ENCODE measurements at places on chromosomes 11 and 22.

- DNase-seq: no peak
Measured at GRCh38 chr11:102749101-102749722, 24.5 kb upstream of the MMP8 start.

DNA sequence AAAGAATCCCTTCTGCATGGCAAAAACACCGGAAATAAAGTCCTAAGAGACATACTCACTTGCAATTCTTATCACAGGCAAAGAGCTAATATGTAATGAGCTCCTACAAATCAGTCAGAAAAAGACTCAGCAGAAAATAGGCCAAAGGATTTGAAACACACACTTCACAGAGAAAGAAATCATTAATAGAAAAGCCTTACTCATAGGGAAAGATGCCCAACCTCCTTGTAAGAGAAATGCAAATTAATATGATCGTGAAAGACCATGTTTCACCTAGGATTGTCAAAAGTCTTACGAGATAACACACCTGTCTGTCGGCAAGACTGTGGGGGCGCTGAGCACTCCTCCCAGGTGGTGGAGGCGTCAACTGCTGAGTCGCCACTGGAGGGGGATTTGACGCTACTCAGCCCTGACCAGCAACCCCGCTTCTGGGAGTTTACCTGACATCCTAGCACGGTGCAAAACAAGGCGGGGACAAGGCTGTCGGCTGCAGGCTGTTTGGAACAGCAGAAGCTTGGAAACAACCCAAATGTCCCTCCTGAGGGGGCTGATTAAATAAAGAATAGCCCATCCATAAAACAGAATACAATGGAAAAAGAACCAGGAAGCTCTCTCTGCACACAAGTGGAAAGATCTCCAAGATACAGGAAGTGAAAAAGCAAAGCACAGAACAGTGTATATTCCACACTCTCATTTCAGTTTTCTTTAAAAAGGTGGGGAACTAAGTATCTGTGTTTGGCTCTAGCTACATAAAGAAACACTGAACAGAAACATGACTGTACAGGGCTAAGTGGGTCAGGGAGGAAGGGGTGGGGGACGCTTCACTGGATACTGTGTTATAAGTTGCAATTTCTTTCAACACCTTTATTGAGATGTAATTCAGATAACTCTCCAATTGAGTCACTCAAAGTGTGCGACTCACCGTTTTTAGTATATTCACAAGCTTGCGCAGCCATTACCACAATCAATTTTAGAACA lies 11.5 kb downstream of the CSNK1E start:
- DNase-seq: no peak

DNA sequence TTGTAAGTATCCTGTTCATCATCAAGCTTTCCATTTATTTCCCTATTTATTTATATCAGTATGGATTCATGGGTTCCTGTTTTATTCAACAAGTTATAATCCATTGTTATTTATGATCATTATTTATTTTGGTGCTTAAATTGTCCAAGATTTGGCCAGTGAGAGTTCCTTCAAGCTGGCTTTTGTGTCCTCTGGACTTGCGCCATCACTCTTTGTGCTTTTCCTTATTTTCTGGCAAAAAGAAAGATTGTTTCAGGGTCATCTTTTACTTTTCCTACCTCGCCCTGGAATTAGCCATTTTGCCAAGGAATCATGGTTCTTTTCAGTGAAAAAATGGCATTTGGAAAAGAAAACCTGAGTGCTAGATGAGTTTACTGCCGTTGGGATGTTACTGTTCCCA lies 193.4 kb downstream of the ADAMTS15 start:
- no peak for DNase-seq

GRCh38 chr11:10590218-10590915 lies 21.9 kb upstream of the LYVE1 start:
- peak; percentile 54 for DNase-seq

- no peak for DNase-seq
Measured at GRCh38 chr11:76257074-76257719, 50.9 kb upstream of the WNT11 start.

- DNase-seq: no peak
Measured at GRCh38 chr11:33390944-33391892, 134.0 kb downstream of the HIPK3 start.

- DNase-seq: no peak
Measured at GRCh38 chr22:42214633-42215415, 55.6 kb downstream of the TCF20 start.

DNA sequence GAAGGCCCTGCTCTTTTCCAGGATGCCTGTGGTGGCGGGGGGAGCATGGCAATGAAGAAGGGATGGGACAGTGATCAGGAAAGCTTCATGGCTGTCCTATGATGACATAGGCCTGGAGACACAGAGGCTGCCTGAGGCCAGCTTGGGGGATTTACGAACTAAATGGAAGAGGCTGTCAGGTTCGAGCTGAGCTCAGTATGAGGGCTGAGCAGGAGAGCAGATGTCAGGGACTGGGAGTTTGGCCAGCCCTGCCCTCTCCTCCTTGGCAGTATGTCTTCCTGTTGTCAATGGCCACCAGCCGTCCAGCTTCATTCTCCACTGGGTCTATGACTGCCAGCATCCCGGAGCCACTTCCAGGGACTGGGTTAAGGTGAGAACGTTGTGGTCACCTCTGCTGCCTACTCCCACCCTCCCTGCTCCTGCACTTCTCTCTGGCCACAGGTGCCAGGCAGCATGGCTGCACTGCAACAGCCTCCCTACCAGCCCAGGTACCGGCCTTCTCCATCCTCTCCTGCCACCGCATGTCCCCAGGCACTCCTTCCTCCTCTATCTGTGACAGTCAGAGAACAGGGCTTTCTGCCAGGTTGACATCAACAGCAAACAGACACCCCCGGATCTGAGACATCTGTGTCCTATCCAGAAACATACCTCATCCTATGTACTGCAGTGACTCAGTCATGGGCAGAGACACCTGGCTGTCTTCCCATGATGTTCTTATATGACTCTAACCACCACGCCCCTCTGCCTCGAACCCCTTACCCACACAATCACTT lies 75.1 kb downstream of the KIRREL3 start:
- DNase-seq: no peak

DNA sequence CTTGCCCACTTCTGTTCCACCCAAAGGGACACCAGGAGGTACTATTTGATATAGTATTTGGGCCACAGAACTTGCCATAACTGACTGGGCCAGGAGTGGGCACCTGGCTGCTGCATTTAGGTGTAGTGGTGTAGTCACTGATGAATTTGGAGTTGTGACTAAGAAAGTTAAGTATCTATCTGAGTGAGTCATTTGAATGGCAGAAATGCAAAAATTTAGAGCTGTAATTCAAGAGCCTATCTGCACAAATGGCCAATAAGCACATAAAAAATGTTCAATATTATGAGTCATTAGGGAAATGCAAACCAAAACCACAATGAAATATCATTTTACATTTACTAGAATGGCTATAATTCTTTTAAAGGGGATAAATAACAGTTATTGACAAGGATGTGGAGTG lies 14.7 kb downstream of the GLYATL2 start:
- peak; percentile 74 for DNase-seq

- no peak for DNase-seq
Measured at GRCh38 chr11:117100556-117100955, 2.3 kb upstream of the SIK3 start.

DNA sequence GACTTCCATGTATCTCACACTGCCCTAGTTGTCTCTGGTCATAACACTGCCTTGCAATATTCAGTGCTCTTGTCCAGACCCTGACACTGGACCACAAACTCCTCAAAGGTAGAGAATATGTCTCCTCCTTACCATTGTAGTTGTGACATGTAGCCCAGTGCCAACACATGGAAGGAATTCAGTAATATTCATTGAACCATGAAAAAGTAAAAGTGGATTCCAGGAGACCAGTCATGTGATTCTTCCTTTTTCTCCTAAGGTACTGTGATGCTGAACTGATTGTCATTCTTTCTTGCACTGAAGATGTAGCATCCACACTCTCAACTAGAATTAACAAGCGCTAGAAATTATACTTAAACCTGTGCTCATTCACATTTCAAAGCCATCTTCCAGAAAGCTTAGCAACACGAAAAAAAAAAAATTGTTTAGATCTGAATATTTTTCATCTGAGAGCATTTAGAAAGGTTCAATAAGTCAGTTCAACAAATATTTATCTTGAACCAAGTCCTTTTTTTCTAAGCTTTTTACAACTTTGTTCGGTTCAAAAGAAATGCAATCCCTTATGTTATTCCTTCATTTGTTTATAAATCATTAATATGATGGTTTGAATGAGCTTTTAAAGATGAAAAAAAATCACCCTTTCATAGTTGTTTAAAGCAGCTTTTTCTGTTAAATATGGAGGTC lies 224.7 kb upstream of the BLID start:
- DNase-seq: no peak

DNA sequence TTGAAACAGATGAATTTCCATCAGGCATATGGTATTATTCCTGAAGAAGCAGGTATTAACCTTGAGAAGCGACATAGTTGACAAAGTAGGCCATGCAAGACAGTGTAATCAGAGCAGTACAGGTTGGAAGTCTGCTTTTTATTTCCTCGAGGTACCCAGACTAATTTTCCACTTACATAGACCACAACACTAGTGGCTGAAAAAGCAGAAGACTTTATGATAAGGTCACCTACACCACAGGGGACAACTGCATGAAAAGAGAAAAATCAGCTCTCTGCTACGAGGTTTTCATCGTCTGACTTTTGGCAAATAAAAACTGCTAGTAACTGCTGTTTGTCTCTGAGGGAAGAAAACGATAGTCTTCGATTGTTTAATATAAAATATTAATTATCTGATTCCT lies 77.5 kb downstream of the CNTN5 start:
- DNase-seq: no peak

GRCh38 chr11:68021167-68021787 lies 9.2 kb upstream of the NDUFS8 start:
- no peak for DNase-seq

GRCh38 chr11:118247041-118247440 lies 5.1 kb downstream of the MPZL3 start:
- no peak for DNase-seq

GRCh38 chr11:67633758-67634365 lies 4.1 kb upstream of the NUDT8 start:
- DNase-seq: no peak

DNA sequence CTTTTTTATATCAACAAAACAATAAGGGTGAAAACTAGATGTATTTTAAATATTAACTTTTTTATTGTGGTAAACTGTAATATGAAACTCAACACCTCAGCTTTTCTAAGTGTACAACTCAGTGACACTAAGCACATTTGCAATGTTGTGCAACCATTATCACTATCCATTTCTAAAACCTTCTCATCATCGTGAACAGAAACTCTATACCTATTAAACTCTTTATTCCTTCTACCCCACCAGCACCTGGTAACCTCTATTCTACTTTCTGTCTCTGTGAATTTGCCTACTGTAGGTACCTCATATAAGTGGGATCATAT lies 9.4 kb downstream of the HORMAD2 start:
- no peak for DNase-seq

- no peak for DNase-seq
Measured at GRCh38 chr22:29193021-29193420, 12.7 kb upstream of the EMID1 start.

GRCh38 chr11:12864316-12865156 lies 144.6 kb upstream of the RASSF10 start:
- DNase-seq: peak; percentile 53

GRCh38 chr11:118310781-118311485 lies 6.4 kb downstream of the CD3E start:
- DNase-seq: no peak

DNA sequence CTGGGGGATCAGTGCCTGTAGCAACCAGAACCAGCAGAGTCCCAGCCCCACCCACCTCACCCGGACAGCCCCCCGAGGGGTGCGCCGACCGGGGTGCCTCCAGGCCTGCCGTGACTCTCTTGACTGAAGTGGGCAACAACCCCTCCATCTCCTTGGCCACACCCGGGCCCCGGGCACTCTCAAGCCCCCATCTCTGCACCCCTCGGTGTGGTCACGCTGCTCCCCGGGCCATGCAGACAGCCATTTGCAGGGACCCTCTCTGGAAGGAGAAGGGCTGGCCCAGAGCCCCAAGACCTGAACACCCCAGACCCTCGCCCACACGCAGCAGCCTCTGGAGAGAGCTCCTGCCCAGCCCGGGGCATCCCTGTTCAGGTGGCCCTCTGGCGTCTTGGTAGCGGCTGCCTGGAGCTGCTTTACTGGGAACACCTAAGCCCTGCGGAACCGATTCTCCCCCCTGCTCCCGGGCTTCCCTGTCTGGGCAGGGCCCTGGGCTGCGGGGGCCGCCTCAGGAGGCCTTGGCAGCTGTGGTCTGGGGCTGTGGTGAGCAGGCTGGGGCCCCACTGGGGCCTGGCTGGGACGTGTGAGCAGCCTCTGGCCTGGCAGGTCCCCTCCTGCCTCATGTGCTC lies 84.9 kb downstream of the WNT7B start:
- DNase-seq: no peak

- no peak for DNase-seq
Measured at GRCh38 chr11:65416841-65417701, 5.5 kb upstream of the NEAT1 start.

DNA sequence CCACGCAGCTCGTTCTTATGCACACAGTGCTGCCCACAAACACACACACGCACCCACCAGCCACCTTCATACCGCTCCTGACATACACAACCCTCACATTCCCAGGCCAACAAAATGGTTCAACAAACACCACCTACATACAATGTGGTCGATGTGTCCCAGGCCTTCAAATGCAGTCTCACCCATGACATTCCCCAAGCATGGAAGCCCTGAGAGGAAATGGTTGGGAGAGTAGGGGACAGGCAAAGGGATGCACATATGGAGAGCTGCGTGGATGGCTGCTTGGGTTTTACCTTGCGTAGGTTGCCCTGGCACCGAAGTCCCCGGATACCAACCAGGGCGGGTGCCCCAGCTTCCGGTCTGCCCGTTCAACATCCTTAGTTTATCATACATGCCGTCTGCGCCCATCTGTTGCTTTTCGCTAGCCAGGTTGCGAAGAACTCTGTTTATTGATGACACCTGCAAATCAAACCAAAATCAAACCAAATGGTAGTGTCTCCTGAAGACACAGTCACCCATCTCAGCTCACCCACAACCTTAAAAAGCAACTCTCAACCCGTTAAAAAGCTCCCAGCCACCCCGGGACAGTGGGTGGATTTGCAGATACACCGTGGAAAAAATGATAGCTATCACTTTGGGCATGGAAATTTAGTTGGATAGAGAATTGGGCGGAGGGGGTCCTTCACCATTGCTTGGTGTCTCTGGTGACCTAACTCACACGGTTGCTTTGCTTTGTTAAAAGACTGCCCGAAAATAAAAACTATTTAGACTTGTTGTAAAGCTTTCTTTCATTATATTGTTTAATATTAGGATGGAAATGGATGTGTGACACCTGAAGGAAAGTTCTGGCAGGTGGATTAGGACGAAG lies 10.5 kb downstream of the PAX6 start:
- no peak for DNase-seq
